ENCODE measurements at places on chromosomes 7 and 10. TPM values are rescaled to one million over a fixed set of nuclear protein-coding genes. Genes with fewer than 3 reads are reported as not detected.
A peak's percentile ranks its signal among the peaks of the same experiment; 100 is the strongest.

DNA sequence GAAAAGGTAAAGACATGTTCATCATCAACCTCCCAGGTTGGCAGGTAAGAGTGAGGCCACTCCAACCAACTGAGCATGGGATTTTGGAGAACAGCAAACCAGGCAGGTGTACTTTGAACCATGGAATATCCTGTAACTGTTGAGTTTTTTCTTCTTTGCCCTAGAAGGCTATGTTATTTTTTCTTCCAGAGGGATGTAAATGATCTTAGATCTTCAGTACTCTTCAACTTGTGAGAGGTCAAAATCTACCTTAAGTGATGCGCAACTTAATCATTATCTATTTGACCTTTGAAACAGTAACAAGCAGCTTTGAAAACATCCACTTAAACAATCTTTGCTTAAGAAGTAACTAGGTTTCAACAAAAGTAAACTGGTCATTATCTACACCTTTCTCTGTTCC is at the start of gene CUBN:
CUBN (minus strand) TSS at position 71 of the 400 bp plus-strand sequence; CDS start at position 25, 46 bp downstream.
- no peak within 1 kb of the TSS for H3K27ac ChIP-seq
- no peaks in the 10 kb centered on the region for H3K27me3 ChIP-seq
- H3K4me3 ChIP-seq = no peak within 1 kb of the TSS
- no peak for DNase-seq
- no peaks in the 10 kb centered on the region for H3K36me3 ChIP-seq

DNA sequence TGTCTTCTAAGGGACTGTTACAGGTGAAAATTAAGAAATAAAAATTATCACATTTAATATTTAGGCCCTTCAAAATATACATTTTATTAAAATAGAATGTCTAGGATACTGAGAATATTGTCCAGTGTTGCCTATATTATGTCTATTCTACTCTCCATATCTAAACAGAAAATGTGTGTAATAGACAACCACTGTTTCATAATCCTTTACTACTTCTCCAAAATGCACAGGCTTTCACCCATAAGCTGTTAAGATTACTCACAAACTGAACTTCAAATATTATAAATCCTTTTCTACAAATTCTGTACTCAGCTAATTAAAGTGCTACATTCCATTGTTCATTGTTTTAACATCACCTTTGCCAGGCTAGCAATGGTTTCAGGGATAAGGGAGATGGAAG is 56.7 kb upstream of the TFEC start:
- no peak overlapping the region for H3K27ac ChIP-seq
- H3K4me3 ChIP-seq = no peak overlapping the region
- H3K4me1 ChIP-seq = no peaks in the 10 kb centered on the region
- DNase-seq = no peak

DNA sequence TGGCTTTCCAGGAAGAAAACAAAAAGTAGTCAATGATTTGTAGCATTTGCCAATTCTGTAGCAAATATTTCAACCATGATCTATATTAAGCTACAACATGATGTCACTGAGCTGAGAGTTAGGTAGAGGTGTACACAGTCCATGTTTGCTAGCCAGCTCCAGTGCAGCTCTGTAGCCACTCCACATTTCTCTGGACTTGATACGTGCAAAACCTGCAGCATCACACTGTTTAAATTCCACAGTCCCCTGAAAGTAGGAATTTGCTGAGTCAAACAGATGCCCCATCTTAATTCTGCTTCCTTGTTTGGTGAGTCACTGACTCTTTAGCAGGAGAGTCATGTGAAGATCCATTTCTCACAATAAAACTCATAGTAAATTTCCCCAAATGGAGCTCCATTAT is 89.8 kb upstream of the LRRTM3 start:
- no peaks in the 10 kb centered on the region for H3K36me3 ChIP-seq
- peak overlapping the region; percentile 14 for H3K27ac ChIP-seq
- H3K27me3 ChIP-seq = no peaks in the 10 kb centered on the region
- peak; percentile 65 for DNase-seq
- H3K4me1 ChIP-seq = no peaks in the 10 kb centered on the region

The SVIL gene
- 24.3 TPM for total RNA-seq

The CLEC2L gene
- not detected for total RNA-seq

- no peaks in the 10 kb centered on the region for H3K36me3 ChIP-seq
- DNase-seq = no peak
- H3K27ac ChIP-seq = no peak overlapping the region
- no peak overlapping the region for H3K4me3 ChIP-seq
Observed at GRCh38 chr10:49001870-49002672, 62.4 kb upstream of the LRRC18 start.

The KEL gene
- total RNA-seq = 22.4 TPM

The AS3MT gene
- 9.1 TPM for total RNA-seq

The GFRA1 gene
- total RNA-seq = 2.9 TPM

The NUTM2E gene
- 0.37 TPM for total RNA-seq

- peaks cover 51% of the 10 kb centered on the region for H3K27me3 ChIP-seq
- no peak overlapping the region for H3K27ac ChIP-seq
- no peak for DNase-seq
- H3K4me1 ChIP-seq = peaks cover under 1% of the 10 kb centered on the region
- H3K4me3 ChIP-seq = no peak overlapping the region
- no peaks in the 10 kb centered on the region for H3K36me3 ChIP-seq
Observed at GRCh38 chr10:101565370-101565900, 22.6 kb downstream of the POLL start.

DNA sequence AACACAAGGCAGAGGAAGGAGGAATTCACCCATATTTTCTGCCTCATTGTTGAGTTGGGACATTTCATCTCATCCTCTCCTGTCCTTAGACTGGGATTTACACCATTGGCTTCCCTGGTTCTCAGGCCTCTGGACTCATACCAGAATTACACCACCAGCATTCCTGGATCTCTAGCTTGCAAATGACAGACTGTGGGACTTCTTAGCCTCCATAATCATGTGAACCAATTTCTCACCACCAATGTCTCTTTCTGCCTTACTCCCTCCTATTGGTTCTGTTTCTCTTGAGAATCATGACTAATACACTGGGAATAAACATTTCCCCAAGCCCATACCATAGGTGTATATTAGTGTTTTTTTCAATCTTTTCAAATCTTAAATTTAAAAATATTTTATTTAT is 2.9 kb upstream of the ZNF33A start:
- no peak for DNase-seq
- H3K4me3 ChIP-seq = no peak overlapping the region
- no peak overlapping the region for H3K27ac ChIP-seq
- H3K27me3 ChIP-seq = no peaks in the 10 kb centered on the region
- peaks cover 6% of the 10 kb centered on the region for H3K4me1 ChIP-seq
- H3K36me3 ChIP-seq = no peaks in the 10 kb centered on the region

DNA sequence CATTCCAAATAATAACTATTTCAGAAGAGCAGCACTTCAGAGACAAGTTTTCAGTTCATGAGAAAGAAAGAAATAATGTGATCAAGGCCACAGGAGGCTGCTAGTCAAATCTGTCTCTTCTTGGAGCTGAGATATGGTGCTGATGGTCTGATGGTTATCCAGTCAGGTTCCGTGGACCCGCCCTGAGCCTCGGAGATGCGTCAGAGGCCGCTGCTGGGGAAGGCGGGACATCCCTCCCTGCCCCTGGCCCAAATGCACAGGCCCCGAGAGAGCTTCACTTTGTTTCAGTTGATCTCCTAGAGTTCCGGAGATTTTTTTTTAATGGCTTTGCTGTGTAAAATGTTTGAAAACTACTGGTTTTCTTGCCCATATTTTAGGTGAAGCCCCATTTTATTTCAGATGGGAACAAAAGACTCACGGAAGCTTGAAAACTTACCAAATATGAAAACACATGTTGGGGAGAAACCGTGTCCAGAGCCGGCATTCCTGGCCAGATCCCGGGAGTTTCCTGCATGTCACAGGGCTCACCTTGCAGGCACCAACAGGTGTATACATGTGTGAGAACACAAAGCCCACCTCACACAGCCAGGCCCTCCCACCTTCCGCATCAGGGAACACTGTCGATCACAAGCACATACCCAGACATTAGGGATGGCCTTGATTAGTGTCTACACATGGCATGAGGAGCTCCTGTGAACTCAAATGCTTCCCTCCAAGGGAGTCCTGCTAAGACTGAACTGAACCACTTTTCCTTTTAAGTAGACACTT is 499.0 kb downstream of the TCERG1L start:
- DNase-seq = no peak
- no peak overlapping the region for H3K4me3 ChIP-seq
